Chondrocyte (in vitro differentiated cells): ENCODE measurements at places on chromosomes 3 and 15. TPM values are rescaled to one million over a fixed set of nuclear protein-coding genes. Genes with fewer than 3 reads are reported as not detected.

The HIGD2B gene
- total RNA-seq = not detected in 3 replicates

The MYO5C gene
- 0.79 to 2.7 TPM (median 1.4 TPM) in 3 replicates for total RNA-seq

DNA sequence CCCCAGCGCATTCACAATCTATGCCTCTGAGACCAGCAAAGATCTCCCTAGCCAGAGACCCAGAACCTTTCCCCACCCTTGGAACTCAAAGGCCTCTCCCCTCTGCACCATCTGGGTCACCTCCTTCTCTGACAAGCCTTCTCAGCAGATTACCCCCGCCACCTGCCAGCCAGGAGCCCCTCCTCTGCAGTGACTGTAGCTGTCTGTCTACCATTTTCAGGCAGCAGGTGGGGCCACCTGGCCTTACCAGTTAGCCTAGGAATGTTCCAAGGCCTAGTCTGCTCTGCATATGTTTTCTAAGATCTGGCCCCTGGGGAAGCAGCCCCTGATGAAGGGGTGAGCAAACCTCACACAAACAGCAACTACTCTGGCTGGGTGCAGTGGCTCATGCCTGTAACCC lies 2.4 kb downstream of the MYLK start:
- no peak for DNase-seq
- no peaks in the 10 kb centered on the region for H3K27me3 ChIP-seq
- H3K27ac ChIP-seq = no peak overlapping the region
- peaks cover 25% of the 10 kb centered on the region for H3K4me1 ChIP-seq
- no peaks in the 10 kb centered on the region for H3K36me3 ChIP-seq

- peaks cover 61% of the 10 kb centered on the region for H3K36me3 ChIP-seq
- no peaks in the 10 kb centered on the region for H3K27me3 ChIP-seq
- no peaks in the 10 kb centered on the region for H3K4me1 ChIP-seq
- DNase-seq = no peak
- no peak overlapping the region for H3K4me3 ChIP-seq
- H3K27ac ChIP-seq = no peak overlapping the region
Measured at GRCh38 chr15:90496791-90497190, 32.9 kb upstream of the CRTC3 start.

DNA sequence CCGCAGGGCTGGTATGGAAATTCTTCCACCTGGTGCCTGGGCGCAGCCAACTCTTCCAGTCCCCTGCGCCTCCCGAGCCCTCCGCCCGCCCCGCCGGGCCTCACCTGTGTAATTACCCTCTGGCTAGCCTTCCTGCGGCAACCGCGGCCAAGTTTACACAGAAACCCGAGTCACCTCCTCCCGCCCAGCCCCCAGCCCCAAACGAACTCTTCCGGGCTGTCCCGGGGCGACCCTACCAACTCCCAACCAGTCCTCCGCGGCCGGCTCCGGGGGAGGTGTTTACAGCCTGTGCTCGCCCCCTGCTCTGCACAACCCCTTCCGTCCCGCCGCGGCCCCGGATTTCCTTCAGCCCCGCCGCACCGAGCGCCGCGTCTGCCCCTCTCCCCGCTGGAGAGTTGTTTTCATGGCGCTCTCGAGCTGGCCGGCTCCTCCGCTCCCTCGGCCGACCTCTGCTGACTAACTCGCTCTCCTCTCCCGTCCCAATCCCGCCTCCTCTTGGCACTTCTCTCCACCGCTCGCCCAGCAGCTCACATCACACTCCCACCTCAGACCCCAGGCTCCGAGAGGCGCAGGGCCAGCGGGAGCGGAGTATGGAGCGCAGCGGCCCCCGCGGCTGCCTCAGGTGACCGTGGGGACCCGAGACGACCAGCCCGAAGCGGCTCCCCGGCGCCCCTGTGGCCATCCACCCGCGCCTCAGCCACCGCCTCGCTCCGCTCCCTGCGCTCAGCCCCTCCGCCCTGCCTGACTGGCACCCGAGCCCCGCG lies 538 bp downstream of the ATOSA start:
- peaks cover 28% of the 10 kb centered on the region for H3K4me1 ChIP-seq
- DNase-seq = peak; percentile 93
- peaks cover 4% of the 10 kb centered on the region for H3K27me3 ChIP-seq
- H3K36me3 ChIP-seq = peaks cover 6% of the 10 kb centered on the region
- peak overlapping the region; percentile 98 for H3K27ac ChIP-seq

- H3K4me3 ChIP-seq = no peak overlapping the region
- no peak for DNase-seq
- H3K27ac ChIP-seq = no peak overlapping the region
- H3K4me1 ChIP-seq = peaks cover 27% of the 10 kb centered on the region
- H3K36me3 ChIP-seq = peaks cover 45% of the 10 kb centered on the region
Measured at GRCh38 chr3:100748220-100748619, 38.9 kb downstream of the TFG start.

GRCh38 chr3:65583188-65583587 lies 455.5 kb downstream of the MAGI1 start:
- peaks cover 14% of the 10 kb centered on the region for H3K4me1 ChIP-seq
- no peaks in the 10 kb centered on the region for H3K36me3 ChIP-seq
- no peak overlapping the region for H3K4me3 ChIP-seq
- peak overlapping the region; percentile 46 for H3K27ac ChIP-seq
- DNase-seq = no peak
- no peaks in the 10 kb centered on the region for H3K27me3 ChIP-seq

DNA sequence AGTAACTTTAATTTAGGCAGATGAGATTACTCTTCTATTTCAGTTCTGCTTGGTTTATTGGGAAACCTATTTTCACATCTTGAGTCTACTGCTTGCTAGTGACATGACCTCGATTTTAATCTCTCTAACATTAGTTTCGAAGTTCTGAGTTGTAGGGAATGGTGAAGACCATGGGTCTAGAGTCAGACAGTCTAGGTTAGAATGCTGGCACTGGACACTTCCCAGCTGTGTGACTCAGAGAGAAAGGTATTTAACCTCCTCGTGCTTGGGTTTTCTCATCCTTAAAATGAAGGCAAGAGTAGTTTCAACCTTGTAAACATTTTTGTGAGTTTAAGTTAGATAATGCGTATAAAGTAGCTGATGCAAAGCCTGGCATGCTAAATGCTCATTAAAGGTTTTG lies 422.1 kb downstream of the GRM7 start:
- H3K4me1 ChIP-seq = no peaks in the 10 kb centered on the region
- no peaks in the 10 kb centered on the region for H3K36me3 ChIP-seq
- peaks cover 5% of the 10 kb centered on the region for H3K27me3 ChIP-seq
- H3K27ac ChIP-seq = no peak overlapping the region

The PLCH1 gene
- total RNA-seq = 0.07 to 0.17 TPM in 2 of 3 replicates, not detected in the other

The GPR160 gene
- 0.37 to 0.60 TPM (median 0.49 TPM) in 3 replicates for total RNA-seq

DNA sequence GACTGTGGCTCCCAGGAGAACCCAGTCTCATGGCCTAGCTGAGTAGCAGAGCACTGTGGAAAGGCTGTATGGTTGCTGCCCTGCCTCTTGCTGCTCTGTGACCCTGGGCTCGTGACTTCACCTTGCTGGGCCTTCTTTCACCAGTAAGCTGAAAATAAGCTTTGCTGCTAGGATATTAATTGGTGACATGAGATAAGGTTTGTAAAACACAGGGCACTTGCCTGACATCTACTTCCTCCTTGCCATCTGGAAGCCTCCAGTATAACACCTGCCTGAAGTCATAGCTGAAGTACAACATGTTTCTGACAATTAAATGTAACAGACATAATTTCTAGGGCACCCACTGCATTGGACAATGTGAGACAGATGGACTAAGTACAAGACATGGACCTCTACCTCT lies 53.6 kb downstream of the CLEC3B start:
- DNase-seq = no peak
- H3K27me3 ChIP-seq = no peaks in the 10 kb centered on the region
- peaks cover 39% of the 10 kb centered on the region for H3K4me1 ChIP-seq
- H3K4me3 ChIP-seq = no peak overlapping the region
- H3K27ac ChIP-seq = no peak overlapping the region
- no peaks in the 10 kb centered on the region for H3K36me3 ChIP-seq

- peaks cover 18% of the 10 kb centered on the region for H3K27me3 ChIP-seq
- no peak overlapping the region for H3K4me3 ChIP-seq
- no peak overlapping the region for H3K27ac ChIP-seq
- H3K4me1 ChIP-seq = no peaks in the 10 kb centered on the region
- DNase-seq = no peak
Measured at GRCh38 chr3:179505534-179505933, 54.3 kb upstream of the GNB4 start.

The NEK10 gene
- total RNA-seq = 7.3 to 7.9 TPM (median 7.5 TPM) in 3 replicates

The SLC24A5 gene
- total RNA-seq = not detected in 3 replicates

DNA sequence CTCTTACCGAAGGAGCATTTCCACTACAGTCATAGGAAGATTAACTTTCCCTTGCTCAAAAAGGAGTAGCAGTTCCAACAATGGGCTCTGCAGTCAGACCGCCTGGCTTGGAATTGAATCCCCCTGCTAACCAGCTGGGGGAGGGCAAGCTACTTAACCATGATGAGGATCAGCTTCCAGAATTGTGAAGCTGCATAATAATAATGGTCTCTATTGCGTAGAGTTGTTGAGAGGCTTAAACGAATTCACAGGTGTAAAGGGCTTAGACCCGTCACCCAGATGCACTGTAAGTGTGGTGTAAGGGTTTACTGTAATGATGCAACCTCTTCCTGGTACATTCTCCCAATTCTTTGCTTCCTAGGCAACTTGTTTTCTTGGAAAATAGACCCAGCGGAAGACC lies 185.2 kb upstream of the RGMA start:
- H3K36me3 ChIP-seq = peaks cover 16% of the 10 kb centered on the region
- no peak overlapping the region for H3K4me3 ChIP-seq
- no peaks in the 10 kb centered on the region for H3K4me1 ChIP-seq
- no peak for DNase-seq
- H3K27me3 ChIP-seq = peaks cover 2% of the 10 kb centered on the region

DNA sequence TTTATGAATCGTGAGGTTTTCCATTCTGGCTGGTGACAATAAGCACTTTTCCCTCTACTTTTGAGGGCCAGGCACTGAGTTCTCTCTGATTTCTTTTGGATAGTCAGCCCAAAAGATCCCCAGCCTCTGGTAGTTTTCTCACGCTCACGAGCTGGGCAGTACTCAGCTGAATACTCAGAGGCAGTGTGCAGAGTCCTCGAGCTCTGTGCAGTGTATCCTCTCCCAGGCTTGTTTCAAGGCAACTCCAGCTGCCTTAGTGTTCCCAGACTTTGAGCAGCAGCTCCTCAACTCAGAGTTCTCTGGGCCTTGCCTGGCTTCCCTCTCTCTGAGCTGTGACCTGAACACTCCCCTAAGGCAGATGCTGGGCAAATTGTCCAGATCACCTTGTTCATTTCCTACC lies 59.1 kb upstream of the IQSEC1 start:
- H3K27ac ChIP-seq = no peak overlapping the region
- H3K4me1 ChIP-seq = no peaks in the 10 kb centered on the region
- H3K27me3 ChIP-seq = peaks cover 54% of the 10 kb centered on the region

GRCh38 chr15:70469651-70470555 lies 293.5 kb downstream of the UACA start:
- no peak overlapping the region for H3K27ac ChIP-seq
- H3K27me3 ChIP-seq = peaks cover 53% of the 10 kb centered on the region
- no peaks in the 10 kb centered on the region for H3K36me3 ChIP-seq
- no peak overlapping the region for H3K4me3 ChIP-seq
- H3K4me1 ChIP-seq = peaks cover 12% of the 10 kb centered on the region

- DNase-seq = no peak
- H3K36me3 ChIP-seq = no peaks in the 10 kb centered on the region
- no peak overlapping the region for H3K4me3 ChIP-seq
- peak overlapping the region; percentile 46 for H3K27ac ChIP-seq
- peaks cover 20% of the 10 kb centered on the region for H3K4me1 ChIP-seq
- H3K27me3 ChIP-seq = no peaks in the 10 kb centered on the region
Measured at GRCh38 chr3:66353530-66353929, 132.7 kb downstream of the SLC25A26 start.

DNA sequence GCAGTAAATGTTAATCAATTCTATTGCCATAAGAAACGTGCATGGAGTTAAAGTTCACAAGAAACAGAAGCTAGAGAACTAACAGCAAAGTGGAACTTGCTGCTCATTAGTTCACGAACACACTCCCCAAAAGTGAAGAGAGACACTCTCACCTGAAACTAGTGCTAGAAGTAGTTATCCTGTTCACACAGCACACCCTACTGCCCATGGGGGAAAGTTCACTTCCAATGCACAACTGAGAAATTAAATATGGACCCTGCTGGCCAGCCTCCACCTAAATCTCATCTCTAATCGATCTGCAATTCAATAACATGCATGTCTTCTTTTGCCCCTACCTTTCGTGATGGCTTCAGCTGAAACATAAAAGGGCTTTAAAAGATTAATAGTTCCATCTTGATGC lies 39.4 kb upstream of the FRMD4B start:
- no peak for DNase-seq
- H3K27ac ChIP-seq = no peak overlapping the region
- no peak overlapping the region for H3K4me3 ChIP-seq
- H3K36me3 ChIP-seq = no peaks in the 10 kb centered on the region
- peaks cover 5% of the 10 kb centered on the region for H3K4me1 ChIP-seq

GRCh38 chr3:120498556-120499346 lies 48.0 kb upstream of the FSTL1 start:
- H3K27ac ChIP-seq = peak overlapping the region; percentile 88
- no peak overlapping the region for H3K4me3 ChIP-seq
- no peaks in the 10 kb centered on the region for H3K36me3 ChIP-seq

DNA sequence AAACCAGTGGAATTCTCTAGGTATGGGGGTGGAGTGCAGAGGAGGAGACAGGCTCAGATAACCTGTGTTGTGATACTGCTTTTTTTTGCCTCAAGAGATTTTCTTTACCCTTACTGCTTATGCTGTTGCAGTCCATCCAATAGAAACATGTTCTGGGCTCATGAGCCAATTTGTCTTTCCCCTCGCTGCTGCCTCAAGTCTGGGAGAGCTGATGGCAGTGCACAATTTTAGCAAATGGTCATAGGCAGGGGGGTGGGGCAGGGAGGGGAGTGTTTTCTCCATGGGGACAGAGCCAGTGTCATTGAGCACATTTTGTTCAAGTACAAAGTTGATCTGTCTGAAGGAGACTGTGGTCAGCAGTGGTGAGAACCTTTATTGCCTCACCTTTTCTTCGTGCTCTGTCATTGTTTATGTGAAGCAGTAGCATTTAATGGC lies 134.9 kb downstream of the MBNL1 start:
- no peaks in the 10 kb centered on the region for H3K27me3 ChIP-seq
- no peaks in the 10 kb centered on the region for H3K36me3 ChIP-seq
- peak overlapping the region; percentile 94 for H3K27ac ChIP-seq
- peak overlapping the region; percentile 0 for H3K4me3 ChIP-seq

The SH2D7 gene
- total RNA-seq = not detected in 3 replicates

The NME9 gene
- total RNA-seq = not detected in 3 replicates

DNA sequence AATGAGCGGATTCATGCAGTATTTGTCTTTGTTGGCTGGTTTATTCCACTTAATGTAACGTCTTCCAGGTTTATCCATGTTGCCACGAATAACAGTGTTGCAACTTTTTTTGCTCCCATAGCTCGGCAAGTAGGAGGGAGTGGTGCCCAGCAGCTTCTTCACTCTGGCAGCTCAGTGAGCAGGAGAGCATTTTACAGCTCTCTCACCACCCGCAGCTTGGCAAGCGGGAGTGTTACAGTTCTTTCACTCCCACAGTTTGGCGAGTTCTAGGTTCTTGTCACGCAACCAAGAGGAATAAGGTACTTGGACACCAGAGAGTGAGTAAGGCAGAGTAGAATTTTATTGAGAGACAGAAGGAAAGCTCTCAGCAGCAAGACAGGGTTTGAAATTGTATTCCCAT lies 935.2 kb downstream of the TBL1XR1 start:
- H3K27me3 ChIP-seq = no peaks in the 10 kb centered on the region
- H3K36me3 ChIP-seq = peaks cover 5% of the 10 kb centered on the region
- H3K4me3 ChIP-seq = no peak overlapping the region
- no peak overlapping the region for H3K27ac ChIP-seq
- DNase-seq = no peak

The HRH1 gene
- 30.1 to 32.0 TPM (median 30.8 TPM) in 3 replicates for total RNA-seq

GRCh38 chr3:27022096-27022761 lies 347.0 kb downstream of the NEK10 start:
- no peaks in the 10 kb centered on the region for H3K36me3 ChIP-seq
- DNase-seq = no peak
- no peaks in the 10 kb centered on the region for H3K27me3 ChIP-seq
- no peaks in the 10 kb centered on the region for H3K4me1 ChIP-seq

GRCh38 chr3:159861369-159861987 lies 127.2 kb upstream of the IL12A start:
- H3K4me1 ChIP-seq = peaks cover 69% of the 10 kb centered on the region
- peak overlapping the region; percentile 81 for H3K27ac ChIP-seq
- H3K27me3 ChIP-seq = no peaks in the 10 kb centered on the region
- DNase-seq = no peak
- no peak overlapping the region for H3K4me3 ChIP-seq
